ENCODE measurements at places on chromosomes 16 and 17.
A peak's percentile ranks its signal among the peaks of the same experiment; 100 is the strongest.

GRCh38 chr17:66686601-66687000, 148.3 kb upstream of the CACNG5 start:
- no peak for DNase-seq

- no peak for DNase-seq
Measured at GRCh38 chr16:65961476-65962143, 404.9 kb upstream of the CDH5 start.

DNA sequence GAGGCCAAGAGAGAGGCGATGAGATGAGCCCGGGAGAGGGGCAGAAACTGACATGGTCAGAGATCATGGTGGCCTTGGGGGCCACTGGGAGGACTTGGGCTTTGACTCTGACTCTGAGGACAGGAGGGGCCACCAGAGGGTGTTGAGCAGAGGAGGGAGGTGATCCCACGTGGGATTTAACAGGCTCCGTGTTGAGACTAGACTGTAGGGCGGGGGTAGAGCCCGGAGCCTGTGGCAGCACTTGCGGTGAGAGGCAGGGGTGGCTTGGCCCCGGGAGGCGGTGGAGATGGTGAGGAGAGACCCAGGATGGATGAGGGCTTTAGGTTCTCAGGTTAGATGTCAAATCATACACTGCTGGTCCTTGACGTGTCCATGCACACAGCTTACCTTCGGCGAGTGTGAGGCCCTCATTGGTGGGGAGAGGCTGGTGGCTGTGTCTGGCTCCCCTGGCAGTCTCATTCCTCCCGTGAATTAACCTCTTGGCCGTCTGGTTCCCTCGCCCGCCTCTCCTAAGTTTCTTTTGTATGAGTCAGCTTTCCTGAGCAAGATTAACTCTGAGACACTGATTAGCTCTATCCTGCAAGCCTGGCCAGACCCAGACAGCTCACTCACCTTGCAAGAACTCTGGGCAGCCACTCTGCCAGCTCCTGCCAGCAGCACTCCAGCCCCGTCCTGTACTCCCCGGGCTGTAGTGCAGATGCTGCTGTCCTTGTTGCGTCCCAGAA, 39.7 kb downstream of the VPS35L start:
- DNase-seq, result no peak

- no peak for DNase-seq
Measured at GRCh38 chr16:3174618-3175148, 13.3 kb upstream of the OR1F1 start.

DNA sequence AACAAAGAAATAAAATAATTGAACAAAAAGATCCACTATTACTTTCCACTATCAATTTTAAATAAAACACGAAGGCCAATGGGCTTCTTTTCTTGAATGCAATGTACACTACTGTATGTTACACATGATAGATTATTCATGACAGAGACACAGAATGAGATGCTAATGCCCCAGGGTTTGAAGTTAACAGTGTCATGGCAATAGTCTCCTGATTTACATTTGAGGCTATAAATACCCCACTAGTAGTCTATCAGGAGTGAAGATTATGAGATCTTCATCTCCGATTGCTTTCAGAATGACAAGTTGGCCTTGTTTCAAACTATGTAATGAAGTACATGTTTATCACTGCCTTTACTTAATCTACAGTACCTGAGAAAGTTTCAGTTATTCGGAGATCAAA, 84.4 kb downstream of the RPGRIP1L start:
- DNase-seq, result no peak

DNA sequence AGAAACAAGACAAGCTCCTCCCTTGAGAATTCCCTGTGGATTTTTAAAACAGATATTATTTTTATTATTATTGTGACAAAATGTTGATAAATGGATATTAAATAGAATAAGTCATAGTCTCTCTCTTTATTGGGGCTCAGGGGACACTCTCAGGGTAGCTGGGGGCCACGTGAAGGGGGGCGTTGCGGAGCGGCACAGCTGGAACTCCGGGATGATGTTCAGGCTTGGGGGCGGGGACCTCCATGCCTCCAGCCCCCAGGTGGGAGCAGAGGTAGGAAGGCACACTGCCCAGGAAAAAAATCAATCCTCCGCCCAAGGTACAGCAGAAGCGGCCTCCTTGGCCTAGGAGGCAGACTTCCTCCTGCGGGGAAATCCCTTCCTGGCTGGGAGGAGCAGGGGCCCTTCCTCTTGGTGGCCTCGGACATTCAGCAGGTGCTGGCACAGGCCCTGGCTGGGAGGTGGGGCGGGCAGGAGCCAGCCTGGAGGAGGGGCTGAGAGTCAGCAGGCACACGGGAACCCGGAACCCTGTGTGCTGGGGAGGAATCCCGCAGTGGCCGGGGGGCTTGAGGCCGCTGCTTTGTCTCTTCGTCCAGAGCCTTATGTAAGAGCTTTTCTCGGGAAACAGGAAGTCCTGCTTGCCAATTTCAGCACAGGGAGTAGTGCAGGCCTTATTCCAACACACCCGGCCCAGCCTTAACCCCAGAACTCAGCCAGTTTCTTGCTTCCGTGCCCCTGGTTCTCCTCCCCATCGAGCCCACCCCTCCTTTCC, 591 bp upstream of the TNFSF13 start:
- DNase-seq, result peak; percentile 78

- no peak for DNase-seq
Measured at GRCh38 chr16:49825041-49825440, 30.9 kb downstream of the ZNF423 start.

- no peak for DNase-seq
Measured at GRCh38 chr17:17808706-17809432, 27.9 kb downstream of the SREBF1 start.

- DNase-seq, result peak; percentile 77
Measured at GRCh38 chr17:44203731-44204440, 4.2 kb upstream of the ATXN7L3 start.

DNA sequence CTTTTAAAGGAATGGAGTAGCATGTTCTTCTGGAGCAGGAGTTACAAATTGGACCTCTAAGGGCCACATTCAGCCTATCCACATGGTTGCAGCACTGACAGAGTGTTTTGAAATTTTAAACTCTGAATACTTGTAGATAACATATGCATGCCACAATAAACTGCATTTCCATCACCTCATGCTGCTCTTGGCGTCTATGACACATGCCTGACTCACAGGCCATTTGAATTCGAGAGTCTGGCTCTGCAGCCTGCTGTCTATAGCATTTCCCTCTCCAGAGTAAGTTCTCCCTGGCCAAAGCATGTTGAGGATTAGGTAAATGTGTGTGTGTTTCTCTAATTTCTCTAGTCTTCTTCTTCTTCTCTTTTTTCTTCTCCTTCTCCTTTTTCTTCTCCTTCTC, 28.7 kb upstream of the MYOCD start:
- DNase-seq, result no peak

GRCh38 chr17:13302419-13302818, 284.6 kb upstream of the ELAC2 start:
- no peak for DNase-seq

DNA sequence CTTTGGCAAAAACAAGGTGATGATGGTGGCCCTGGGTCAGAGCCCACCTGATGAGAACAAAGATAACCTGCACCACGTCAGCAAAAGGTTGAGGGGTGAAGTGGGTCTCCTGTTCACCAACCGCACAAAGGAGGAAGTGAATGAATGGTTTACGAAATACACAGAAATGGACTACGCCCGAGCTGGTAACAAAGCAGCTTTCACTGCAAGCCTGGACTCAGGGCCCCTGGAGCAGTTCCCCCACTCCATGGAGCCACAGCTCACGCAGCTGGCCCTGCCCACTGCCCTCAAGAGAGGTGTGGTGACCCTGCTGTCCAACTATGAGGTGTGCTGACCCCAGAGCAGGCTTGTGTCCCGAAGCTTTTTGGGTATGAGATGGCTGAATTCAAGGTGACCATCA, 29.7 kb upstream of the DLX4 start:
- no peak for DNase-seq

DNA sequence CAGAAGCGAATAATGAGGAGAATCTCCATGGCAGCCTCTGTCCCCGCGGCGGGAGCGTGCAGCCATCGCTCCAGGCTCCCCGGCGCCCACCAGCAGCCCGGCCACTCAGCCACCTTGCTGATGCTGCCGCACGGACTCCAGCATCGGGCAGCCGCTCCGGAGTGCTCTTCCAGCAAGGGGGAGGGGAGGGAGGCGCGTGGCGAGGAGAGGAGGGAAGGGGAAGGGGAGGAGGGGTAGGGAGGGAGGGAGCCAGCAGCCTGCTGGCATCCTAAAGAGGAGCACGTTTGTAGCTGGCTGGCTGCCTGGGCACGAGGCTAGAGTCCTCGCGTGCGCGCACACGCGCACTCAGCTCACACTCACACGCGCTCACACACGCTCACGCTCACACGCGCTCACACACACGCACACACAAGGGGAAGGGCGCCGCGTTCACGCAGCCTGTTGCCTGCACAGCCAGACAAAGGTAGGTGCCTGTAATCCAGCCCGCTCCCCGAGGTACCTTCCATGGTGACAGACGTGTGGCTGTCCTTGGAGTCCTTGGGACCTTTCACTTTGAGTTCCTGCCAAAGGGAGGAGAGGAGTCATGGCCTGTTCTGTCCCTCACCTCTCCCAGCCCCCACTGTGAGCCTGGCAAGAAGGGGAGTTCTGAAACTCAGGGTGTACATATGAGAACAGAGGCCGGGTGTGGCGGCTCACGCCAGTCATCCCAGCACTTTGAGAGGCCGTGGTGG, 82.1 kb downstream of the TIMM22 start:
- DNase-seq, result no peak

GRCh38 chr16:79097166-79097565, 503.4 kb downstream of the MAF start:
- no peak for DNase-seq

- DNase-seq, result no peak
Measured at GRCh38 chr17:73785496-73785895, 141.3 kb upstream of the SDK2 start.

GRCh38 chr16:11084876-11085485, 140.6 kb downstream of the CLEC16A start:
- no peak for DNase-seq

GRCh38 chr17:81052199-81052997, 17.4 kb downstream of the BAIAP2 start:
- DNase-seq, result no peak

- peak; percentile 59 for DNase-seq
Measured at GRCh38 chr16:23826528-23827045, 9.2 kb upstream of the PRKCB start.

DNA sequence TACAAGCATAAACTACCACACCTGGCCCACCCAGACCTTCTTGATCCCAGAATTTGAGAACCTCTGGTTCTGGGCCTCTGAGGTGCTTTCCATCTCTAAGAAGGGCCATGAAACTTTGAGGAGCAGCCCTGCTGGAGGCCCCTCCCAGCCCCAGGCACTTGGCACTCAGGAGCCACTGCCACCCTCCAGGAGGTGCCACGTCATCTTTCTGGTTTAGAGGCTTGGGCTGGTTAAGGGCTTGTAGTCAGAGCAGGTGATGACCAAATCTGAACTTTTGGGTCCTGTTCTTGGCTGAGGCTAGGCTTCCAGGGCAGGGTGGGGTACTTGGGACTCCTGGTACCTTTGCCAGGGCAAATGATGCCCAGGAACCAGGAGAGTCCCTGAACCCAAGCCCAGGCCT, 13.8 kb upstream of the DLX4 start:
- no peak for DNase-seq

GRCh38 chr17:3732210-3732621, 8.5 kb downstream of the HASPIN start:
- DNase-seq, result no peak

DNA sequence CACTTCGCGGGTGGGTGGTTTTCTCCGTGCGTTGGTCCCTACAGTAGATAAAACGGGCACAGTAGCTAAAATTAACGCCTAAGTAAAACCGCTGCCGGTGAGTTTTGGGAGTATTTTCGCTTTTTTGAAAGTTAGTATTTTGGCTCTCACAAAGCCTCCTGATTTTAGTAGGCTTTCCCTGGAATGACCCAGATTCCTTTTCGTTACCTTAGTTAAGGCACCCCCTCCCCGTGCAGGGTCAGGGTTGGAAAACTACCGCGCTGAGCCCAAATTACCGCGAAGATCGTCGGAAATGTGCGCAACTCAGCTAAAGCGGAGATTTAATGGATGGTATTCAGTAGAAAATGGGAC, 28.3 kb upstream of the ST6GALNAC1 start:
- DNase-seq, result no peak

GRCh38 chr16:85923153-85924021, 24.4 kb downstream of the IRF8 start:
- DNase-seq, result no peak

DNA sequence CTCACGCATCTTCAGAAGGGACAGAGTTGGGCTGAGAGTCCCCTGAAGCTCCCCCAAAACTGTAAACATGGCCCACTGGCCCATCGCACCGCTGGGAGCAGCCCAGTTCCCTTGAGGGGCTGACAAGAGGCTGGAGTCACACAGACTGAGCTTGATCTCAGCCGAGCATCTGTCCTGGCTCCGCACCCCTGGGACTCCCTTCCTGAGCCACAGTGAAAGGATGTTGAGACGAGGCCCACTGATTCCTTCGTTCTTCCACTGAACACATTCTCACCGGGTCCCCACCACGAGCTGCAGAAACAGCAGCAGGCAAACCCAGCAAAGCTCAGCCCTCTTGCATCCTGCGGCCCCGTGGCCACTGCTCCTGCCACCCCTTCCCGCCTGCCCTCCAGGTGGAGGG, 145.9 kb upstream of the CIBAR2 start:
- DNase-seq, result no peak

GRCh38 chr16:88282564-88283395, 100.0 kb upstream of the ZNF469 start:
- no peak for DNase-seq

DNA sequence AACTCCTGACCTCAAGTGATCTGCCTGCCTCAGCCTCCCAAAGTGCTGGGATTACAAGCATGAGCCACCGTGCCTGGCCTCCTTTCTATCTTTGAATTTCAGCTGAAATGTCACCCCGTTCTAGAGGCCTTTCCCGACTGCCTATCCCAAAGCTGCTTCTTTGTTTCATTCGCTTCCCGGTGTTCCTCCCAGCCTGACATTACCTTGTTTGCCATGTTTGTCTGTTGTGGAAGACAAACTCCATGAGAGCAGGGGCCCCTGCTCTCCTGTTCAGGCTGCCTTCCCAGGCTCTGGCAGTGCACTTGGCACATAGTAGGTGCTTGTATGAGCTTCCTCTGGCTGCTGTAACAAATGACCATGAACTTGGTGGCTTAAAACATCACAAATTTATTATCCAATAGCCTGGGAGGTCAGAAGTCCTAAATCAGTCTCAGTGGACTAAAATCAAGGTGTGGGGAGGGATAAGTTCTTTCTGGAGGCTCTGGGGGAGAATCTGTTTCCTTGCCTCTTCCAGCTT, 2.6 kb upstream of the CCL22 start:
- DNase-seq, result no peak

GRCh38 chr17:72405662-72406230, 284.9 kb downstream of the SOX9 start:
- DNase-seq, result no peak

- no peak for DNase-seq
Measured at GRCh38 chr16:6641091-6641490, 691.6 kb upstream of the RBFOX1 start.

DNA sequence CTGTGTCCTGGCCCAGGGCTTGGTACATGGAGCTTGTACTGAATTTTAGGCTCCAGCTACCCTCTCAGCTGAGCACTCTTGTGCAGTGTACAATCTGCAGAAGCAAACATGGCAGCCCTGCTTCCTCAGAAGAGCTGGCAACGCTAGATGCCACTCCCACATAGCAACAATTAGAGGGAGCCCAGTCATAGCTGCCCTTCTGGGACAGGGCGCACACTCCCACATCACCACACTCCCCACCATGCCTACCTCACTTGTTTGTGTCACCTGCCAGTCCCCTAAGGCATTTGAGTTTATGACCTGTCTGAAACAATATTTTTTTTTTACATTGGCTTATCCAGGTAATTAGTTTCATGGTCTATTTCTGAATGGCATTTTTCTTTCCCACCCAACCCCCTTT, 72.3 kb downstream of the C17orf67 start:
- no peak for DNase-seq
